Kidney tubule cell (primary cell): ENCODE measurements at places on chromosomes 11 and 22.
A peak's percentile ranks its signal among the peaks of the same experiment; 100 is the strongest.

- peak; percentile 64 for DNase-seq
Measured at GRCh38 chr22:35044607-35045390, 21.2 kb upstream of the ISX start.

- no peak for DNase-seq
Measured at GRCh38 chr11:10149553-10149952, 144.5 kb downstream of the SBF2 start.

GRCh38 chr22:36467946-36468345, 13.5 kb downstream of the TXN2 start:
- peak; percentile 92 for DNase-seq

DNA sequence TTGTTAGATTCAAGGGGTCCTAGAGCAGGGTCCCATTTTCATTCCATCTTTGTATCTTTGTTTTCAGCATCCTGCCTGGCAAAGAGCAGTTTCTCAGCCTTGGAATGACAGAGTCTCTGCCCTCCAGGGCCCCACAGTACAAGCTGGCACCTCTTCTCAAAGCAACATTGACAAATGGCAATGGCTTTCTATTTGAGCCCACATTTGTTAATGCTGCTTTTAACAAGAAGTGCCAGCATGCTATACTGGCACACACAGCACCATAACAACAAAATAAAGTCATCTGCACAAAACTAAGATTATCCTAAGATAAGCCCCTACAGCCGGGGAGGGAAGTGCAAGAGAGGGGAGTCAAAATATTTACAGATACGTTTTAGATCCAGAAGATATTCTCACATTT, 309.7 kb upstream of the C11orf87 start:
- no peak for DNase-seq

DNA sequence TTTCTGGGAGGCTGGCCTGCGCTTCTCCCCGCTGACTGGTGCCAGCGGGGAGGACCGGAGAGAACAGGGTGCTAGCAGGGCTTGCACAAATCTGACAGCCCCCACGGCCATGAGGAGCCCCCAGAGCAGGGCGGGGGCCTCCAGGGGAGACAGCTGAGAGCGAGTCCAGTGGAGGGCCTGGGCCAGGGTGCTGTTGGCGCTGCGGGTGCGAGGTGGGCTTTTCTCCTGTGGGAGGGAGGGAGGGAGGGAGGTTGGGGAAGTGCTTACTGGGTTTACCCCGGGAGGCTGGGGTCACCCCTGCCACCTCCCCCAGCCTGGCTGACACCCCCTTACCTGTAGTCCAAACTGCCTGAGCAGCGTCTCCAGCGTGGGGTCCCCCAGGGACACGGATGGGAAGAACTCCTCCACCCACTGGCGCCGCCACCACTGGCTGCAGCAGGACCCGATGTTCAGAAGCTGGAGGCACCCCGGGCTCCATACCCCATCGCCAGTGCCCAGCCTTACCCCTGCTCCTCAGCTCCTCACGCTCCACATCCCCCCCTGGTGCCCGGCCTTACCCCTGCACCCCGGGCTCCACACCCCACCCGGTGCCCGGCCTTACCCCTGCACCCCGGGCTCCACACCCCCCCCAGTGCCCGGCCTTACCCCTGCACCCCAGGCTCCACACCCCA, 3.9 kb downstream of the LMF2 start:
- no peak for DNase-seq

DNA sequence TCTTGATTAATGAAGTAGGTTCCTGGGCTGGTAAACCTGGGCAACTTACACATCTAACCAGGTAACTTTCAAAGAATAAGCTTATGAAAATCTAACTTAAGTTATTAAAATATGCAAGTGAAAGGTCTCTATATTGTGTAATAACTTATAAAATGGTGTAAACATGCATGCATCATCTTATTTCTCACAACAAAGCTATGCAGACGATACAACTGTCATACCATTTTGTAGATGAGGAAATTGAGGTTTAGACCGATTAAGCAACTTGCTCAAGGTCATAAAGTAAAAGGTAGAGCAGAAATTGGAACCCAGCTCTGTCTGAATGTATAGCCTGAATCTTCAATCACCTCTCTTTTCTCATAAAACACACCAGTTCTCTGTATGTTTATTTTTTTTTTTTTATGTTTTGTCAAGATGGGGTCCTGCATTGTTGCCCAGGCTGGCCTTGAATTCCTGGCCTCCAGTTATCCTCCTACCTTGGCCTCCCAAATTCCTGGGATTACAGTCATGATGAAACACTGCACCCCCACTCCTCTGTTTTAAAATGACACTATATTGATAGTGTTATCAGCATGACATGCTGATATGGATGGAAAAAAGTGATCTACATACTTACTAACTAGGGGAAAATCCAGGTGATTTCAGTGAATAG, 109.6 kb downstream of the SGSM3 start:
- DNase-seq = no peak

DNA sequence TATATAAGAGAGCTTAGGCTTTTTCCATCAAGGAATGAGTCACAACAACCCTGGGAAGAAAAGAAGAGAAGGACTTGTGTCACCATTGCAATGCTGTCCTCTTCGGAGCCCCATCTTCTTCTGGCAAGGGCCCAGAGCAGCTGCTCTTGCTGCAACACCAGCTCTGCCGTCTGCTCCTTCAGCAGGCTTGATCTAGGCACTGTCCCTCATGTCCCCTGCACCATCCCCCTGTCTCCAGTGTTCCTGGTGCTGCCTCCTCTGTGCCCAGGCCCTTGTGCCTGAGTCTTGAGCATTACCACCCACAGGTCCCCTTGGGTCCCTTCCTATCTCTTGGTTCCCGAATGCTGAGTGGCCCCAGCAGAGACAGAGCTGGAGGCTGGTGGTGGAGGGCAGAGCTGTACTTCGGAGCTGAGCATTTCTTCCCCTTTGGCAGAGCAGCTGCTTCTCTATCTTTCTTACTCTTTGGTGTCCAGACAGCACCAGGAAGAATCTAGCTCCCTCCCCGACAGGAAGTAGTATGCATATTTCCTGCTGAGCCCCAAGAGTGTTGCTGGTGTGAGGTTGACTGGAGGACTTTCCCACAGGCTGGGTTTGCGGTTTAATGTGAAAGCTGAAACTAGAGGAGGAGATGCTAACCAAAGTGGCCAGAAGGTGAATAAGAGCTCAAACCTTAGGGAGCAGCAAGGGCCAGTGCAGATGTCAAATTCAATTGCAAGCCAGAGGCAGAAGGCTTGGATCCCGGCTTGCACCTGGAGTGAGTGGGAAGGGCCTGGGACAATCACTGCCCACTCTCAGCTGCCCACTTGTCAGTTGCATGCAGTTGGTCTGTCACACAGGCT, 27.8 kb downstream of the WEE1 start:
- peak; percentile 44 for DNase-seq

DNA sequence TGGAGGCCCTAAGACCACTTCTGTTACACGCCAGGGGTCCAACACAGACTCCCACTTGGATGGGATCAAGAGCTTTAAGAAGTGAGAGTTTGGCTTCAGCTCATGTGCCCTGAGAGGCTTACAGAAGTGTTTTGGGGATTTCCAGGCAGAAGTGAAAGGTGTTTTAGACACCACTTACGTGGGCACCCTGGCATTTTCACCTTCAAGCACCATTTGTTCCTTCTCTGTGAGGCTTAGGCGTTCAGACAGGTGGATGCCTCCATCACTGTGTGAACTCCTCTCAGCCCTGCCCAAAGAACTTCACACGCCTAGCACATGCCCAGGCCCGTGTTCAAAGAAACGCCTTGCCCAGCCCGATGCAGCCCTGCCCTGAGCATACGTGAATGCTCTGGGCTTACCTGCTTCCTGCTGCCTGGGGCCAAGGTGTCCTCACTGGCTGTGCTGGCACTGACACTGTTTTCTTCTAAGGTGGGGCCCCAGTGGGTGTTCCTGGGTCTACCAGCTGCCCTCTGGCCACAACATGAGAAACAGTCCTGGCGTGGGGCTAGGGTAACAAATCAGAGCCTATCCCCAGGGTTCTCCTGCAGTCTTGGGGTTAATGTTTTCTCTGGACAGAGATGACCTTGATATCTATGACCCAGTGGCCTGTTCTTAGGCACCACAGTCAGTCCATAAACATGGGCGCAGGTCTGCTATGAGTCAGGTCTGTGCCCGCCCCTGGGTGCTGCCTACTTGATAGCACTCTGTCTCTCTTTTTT, 34.0 kb downstream of the AMPD3 start:
- DNase-seq = peak; percentile 41

GRCh38 chr11:64996710-64997380, at the start of gene BATF2:
Gene BATF2, minus strand, starts transcription at chr11:64996971. Its CDS starts 57 bp downstream, at chr11:64996914.
- DNase-seq = peak; percentile 82

DNA sequence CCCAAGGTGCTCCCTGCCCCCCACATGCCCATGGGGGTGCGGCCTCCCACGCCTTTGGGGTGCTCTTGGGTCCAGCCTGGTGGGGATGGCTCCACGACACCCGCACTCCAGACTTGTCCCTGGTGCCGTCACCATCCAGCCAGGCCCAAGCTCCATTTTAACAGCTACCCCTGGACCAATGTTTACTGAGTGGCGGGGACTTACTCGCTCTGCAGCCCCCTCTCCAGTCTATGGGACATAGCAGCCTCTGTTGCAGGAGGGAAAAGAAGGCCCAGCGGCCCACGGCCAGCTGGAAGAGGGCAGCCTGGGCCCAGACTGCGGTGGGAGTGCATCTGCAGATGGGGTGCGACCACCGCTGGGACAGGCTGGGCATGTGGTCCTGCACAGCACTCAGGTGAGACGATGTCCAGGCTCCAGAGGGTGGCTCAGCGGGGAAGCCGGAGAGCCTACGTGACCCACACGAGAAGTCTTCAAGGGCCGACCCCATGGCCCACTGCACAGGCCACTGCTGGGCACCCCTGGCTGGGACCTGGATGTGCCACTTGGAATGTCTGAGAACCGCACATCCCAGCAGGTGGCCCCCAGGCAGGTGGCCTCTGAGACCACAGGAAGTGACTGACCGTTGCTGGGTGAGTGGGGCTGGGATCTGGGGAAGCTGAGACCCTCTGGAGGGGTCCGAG, 18.1 kb downstream of the IL17REL start:
- no peak for DNase-seq

- no peak for DNase-seq
Measured at GRCh38 chr11:102272047-102272824, 45.0 kb upstream of the BIRC3 start.

DNA sequence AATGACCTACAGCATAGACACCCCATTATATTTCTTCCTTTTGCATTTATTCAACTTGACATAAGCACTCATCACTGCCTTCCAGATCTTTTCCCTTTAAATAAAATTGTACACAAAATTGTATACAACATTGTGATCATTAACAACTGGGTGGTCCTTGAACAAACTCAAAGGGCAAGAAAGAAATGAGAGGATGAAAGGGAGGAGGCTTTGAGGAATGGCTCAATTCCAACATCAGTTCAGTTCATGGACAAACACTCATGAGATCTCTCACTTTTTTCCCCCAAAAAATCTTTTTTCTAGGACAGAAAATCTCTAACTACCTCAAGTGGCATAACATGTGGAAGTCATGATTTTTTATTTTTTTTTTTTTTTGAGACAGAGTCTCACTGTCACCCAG, 113.7 kb downstream of the PLEKHA7 start:
- no peak for DNase-seq

DNA sequence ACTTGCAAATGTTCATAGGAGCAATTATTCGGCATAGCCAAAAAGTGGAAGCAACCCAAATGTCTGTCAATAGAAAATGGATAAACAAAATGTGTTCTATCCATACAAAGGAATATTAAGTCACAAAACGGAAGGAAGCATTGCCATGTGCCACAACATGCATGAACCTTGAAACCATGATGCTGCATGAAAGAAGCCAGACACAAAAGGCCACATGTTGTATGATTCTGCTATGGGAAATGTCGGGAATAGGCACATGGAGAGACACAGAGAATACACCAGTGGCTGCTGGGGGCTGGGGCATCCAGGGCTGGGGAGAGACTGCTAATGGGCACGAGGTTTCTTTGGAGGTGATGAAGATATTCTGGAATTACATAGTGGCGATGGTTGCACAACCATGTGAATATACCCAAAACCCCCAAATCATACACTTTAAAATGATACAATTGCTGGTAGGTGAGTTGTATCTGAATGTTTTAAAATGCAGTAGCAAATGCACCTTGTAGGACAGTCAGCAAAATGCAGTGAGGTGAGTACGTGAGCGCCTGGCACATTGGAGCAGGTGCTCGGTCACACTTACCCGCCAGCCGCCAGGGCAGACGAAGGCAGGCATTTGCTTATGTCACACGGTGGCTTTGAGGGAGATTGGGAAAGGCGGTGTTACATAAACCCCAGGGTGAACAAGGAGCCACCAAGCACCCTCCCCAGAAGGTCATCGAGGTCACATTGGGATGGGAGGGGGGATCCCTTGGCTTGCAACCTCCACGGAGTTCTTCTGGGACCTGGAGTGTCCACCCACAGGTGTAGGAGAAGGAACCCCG, 6.3 kb upstream of the OSM start:
- no peak for DNase-seq

DNA sequence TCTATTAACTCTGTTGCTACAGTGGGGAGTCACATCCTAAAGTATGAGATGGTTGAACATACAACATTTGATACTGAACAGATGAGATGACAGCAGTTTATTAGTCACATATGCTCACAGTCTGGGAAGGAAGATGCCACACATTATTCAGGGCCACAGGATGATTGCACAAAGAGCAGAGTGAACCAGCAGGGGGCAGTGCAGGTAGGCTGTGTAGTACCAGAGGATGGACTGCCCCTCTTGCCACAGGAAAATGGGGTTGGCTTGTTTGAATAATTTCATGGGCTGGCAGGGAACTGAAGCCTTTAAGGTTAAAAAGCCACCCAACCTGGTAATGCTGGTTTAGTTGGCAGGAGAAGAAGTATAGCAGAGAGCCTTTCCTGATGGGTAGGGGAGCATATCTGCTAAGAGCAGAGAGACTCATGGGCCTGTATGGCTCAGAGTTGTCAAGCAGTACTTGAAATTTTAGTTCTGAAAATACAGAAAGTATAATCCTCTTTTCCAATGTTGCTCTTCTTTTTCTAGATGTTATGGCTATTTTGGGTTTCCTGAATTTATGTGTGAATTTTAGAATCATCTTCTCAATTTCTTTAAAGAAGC, 180.4 kb upstream of the B3GAT1 start:
- peak; percentile 48 for DNase-seq

DNA sequence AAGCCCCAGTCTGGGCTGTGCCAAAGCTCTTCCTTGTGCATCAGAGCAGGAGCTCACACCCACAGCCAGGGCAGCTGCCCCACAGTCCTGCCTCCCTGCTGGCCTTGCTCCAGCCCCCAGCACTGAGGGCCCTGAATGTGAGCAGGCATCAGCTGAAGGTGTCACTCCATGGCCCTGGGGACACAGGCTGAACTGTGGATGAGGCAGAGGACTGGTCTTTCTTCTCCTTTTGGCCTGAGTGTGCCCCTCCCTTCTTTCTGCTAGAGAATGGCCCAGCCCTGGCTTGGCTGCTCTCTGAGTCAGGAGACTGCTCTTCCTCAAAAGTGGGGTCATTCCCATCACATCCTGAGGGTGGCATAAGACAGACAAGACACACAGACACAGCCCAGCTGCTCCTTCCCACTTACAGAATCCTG, 16.2 kb downstream of the OTOG start:
- DNase-seq = peak; percentile 54

DNA sequence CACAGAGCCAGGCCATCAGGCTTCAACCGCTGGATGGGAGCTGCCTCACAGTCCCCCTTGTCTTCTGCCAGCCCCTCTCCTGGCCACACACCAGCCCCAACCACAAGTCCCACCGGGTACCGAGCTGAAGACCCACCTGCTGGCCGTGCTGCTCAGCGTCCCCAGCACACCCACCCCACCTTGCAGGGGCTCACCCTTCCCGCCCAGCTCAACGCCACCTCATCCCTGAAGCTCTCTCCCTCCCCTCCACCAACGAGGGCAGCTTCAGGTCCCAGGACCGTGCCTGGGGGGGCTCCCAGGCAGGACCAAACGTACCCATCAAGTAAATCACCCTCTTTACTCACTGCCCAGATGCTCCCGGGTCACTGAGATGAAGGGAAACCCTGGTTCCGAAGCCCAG, 141.0 kb downstream of the CRYBB2 start:
- DNase-seq = no peak
